Stimulated activated CD4-positive, alpha-beta T cell treated with anti-CD3 and anti-CD28 coated beads, Interleukin-2, amount 100 ng/mL, for 24 hours (primary cell): ENCODE measurements at places on chromosomes 1 and 21.

DNA sequence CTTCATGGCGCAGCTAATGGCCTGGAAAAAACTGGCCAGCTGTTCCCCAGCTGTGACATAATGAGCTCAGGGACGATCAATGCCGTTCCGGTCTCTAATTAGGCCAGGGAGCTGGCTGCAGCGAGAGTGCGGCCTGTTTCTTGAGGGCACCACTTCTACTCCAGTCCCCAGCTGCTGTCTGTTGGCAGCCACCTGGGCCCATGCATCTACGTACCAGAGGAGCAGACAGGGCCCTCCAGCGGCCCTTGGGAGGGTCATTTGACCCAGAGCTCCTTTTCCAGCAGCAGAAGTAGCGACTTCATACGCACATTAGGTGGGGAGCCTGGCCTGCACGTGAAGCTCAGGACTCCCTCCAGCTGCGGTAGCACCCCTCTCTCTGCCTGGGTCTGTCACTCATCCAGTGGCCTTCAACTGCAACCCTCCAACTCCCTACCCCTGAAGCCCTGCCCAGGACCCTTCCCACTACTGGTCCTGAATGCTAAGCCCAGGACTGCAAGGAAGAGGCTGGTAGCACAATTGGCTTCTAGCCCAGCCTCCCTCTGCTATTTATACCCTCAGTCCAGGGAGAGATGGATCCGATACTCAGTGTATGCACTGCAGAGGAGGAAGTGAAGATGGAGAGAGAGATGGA, 9.1 kb upstream of the GPR61 start:
- no peak for DNase-seq

GRCh38 chr1:234495231-234495990, 16.4 kb upstream of the TARBP1 start:
- no peak for DNase-seq

DNA sequence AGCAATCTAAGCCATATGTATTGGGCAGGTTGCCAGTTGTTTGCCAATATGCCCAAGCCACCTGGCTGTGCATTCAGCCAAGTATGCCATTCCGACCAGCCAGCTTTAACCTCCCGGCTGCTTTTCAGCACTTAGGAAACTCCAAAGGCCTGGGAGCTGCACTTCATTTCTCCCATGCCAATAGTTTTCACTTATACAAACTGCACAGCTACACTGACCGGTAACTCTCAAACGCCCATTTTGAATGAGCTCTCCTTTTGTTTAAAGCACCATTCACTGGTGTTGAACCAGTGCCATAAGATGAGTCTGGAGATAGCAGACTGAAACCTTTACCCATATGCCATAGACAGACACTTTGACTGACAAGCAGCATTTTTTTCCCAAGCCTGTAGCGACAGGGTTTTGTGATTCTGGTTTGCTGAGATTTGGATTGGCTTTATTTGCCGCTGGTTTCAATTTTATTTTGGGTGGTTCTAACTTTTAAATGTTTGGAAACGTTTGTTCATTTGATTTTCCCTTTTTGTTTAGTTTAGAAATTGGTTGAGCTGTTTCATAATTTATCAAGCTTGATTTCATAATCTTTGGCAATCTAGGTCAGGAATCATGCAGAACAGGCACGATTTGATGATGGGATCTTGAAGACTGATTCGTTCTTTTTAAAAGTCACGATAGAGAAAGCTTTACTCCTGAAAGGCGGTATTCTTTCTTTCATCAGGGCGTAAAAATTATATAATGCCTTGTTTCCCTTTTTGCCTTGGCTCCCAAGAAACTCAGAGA, 144.6 kb downstream of the NFIA start:
- DNase-seq: no peak

DNA sequence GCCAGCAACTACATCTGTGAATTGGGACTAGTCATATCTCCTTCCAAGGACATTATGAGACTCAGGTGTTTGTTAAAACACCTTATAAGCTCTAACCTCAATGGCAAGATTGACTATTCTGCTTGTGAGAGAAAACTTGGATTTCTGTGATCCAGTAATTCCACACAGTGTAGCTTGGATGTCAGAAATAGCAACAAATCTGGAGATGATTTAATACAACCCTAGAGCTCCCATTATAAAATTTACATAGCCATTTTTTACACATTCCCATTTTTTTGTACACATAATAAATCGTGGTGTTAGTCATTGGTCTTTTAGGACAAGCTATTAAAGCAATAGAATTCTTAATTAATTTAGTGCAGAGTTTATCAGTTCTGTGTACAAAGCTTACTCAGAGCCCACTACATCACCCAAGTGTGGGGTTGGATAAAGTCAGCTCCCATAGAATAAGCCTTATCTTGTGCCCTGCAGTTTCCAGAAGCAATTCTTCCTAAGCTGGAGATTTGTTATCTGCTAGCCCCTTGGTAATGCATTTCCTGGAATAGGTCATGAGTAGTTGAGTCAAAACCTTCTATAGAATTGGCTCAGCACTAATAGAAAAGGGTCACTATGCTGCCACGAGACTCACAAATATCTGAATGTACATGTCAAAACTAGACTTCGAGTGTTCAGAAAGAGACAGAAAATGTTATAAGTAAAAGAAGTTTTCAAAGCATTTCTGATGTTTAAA, 434.0 kb upstream of the RUNX1 start:
- DNase-seq: no peak

DNA sequence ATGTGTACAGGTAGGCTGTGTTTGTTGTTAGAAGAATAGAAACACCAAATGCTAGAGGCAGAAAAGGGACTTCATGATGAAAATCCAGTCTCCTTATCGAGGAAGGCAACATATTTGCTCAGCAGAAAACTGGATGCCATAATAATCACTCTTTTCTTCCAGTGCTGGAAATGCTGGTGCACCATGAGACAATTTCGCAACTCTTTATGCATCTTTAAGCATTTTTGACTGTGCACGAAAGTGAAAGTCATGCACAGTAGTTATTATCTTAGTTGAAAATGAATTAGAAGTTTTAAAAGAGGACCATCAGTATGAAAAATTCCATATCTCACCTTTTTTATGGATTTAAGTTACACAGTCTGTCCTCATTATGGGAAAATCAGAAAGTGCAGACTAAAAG, 29.1 kb downstream of the SMYD2 start:
- DNase-seq: no peak

DNA sequence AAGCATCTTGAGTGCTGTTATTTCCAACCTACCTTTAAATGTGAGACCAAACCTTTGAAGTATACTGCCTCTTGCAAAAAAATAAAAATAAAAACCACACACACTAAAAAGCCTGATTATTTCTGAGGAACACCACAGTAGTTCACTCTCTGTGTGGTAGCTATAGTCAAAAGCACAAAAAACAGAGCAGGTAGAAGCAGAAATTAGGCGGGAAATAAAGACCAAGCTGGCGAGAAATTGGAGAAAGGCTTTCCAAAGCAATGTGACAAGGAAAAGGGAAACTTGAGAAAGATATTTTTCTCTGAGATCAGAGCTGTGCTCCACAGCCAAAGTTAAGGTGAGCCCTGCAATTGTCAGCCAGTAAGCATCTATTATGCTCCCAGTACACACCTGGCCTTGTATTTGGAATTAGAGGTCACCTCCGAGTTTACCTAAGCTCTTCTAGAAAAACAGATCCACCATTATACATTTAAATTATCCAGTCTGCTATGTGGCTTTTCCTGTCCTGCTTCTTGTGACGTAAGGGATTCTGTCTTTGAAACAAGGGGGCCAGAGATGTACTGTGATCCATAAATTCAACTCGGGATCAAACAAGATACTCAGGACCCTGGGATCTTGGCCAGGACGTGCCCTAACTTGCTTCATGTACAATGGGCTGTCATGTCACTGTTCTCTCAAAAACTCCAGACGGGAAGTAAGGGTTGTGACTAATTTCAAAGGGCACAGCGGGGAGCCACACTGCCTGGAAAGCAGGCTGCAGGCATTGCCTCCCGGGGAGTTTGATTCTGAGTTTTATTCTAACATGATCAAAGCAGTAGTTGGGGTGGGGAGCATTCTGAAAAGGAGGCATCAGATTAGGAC, 39.8 kb upstream of the RAB4A start:
- DNase-seq: no peak

- DNase-seq: no peak
These were observed 16.8 kb upstream of the HHAT start for GRCh38 chr1:210311726-210312493.

GRCh38 chr1:162003061-162003829, 20.4 kb downstream of the OLFML2B start:
- no peak for DNase-seq

- DNase-seq: no peak
These were observed 67.0 kb downstream of the CACHD1 start for GRCh38 chr1:64536836-64537490.

DNA sequence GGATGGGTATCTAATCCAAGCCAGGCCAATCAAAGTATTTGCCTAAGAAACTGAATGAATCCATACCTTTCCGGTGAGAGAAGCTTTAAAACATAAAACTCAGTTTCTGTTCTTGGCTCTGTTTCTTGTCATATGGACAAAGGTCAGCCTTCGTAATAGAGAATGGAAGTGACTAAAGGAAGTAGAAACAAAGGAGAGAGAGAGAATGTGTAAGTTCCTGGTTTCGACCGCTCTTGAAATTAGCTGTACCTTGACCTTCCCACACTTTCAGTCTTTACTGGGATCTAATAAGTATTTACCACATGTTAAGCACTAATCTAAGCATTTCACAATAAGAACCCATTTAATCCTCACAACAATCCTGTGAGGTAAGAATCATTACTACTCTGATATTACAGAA, 19.6 kb upstream of the CLCA4 start:
- DNase-seq: no peak

DNA sequence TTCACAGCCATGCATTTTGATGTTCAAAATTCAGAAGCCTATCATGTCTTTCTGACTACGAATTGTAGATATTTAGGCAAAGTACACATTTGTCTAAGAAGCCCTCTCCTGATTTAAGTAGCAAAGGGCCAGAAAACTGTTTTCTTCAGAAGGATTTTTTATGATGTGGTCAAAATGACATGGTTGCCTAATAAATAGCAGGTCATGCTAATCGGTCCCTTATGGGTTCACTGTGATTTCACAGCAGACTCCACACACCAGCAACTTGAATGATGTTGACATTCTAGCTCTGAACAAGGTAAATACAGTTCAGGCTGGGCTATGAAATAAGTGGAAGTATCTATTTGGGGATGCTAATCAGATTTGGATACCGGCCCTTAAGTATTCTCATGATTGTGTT, 178.7 kb upstream of the DPYD start:
- no peak for DNase-seq

DNA sequence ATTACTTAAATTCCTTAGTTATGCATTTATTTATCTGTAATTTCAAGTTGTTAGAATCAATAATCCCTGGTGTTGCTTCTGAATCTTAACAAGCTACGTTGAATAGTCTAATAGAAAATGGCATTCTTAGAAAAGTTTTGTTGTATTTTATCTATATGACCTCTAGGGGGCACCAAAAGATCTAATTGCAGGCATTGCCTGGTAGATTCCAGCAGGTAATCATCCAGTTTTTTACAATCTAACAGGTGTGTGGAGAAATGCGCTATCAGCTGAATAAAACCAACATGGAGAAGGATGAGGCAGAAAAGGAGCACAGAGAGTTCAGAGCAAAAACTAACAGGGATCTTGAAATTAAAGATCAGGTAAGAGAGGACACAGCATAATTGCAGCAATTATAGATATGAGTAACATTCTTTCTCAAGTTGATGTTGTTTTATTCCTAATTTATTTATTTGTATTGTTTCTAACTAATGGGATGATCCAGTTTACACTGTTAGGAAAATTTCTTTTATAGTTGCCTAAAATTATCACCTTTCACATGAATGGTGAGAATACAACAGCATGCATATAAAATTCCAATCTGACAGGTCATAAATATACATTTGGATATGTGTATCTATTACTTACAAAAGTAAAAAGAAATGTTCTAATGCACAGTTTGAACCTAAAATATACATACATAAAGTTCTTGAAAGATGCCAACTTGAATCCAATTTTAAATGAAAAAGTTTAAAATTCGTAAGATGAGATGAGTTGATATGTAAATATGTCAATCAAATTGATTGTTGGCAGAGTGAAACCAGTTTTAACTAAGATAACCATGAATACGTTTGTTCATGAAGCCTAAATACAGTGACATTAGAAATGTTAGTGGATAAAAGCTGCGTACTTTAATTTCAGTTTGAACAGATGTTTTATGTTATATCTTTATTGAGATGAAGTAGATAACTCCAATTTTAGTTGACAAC, 88.4 kb downstream of the SDCCAG8 start:
- DNase-seq: no peak

GRCh38 chr1:59404796-59405195, 107.9 kb downstream of the FGGY start:
- DNase-seq: no peak

GRCh38 chr1:20401405-20402010, 84.5 kb downstream of the CAMK2N1 start:
- DNase-seq: no peak

DNA sequence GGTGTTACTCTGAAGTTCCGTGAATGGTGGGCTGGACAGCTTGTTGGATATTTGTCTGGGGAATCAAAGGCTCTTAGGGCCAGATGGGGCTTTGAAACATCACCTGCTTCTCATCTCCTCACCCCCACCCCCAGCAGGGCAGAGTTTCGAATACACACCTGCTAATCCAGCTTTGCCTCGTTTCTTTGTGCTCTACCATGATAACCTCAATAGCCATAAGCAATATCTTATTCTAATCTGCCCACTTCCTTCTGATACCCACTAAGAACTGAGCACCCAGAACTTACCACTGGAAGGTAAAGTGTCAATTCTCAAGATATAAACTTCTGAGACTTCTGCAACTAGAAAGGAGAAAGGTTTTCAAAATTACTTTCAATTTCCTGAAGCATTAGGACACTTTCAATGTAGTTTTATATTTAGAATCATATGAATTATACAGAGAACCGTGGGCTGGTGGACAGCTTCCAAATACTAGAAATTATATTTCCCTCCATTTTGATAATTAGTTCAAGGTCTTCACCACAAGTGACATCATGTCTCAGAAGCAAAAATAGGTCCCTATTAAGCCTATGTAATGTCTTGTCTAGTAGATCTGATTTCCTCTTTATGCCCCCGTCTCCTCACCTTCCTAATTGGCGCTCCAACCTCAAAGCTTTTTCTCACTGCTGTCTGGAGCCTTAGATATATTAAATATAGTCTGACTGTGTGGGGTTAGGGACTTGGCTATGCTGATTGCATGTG, 64.4 kb upstream of the NEK2 start:
- DNase-seq: no peak

DNA sequence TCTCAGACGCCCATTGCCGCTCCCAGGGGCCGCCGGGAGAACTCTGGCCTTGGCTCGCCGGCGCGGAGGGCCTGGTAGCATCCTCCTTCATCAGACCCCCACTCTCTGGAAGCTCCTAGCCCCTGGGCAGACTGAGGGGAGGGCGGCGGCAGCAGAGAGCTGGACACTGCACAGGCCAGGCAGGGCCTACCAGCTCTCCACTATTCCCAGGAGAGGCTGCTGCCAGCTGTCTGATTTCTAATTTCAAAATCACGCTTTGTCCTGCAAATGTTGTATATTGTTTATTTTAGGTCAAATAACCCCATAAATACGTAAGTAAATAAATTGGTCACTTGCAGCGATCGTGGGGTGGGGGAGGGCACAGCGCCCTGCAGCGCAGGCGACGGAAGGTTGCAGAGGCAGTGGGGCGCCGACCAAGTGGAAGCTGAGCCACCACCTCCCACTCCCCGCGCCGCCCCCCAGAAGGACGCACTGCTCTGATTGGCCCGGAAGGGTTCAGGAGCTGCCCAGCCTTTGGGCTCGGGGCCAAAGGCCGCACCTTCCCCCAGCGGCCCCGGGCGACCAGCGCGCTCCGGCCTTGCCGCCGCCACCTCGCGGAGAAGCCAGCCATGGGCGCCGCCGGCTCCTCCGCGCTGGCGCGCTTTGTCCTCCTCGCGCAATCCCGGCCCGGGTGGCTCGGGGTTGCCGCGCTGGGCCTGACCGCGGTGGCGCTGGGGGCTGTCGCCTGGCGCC, at the start of gene MTARC1:
TSS of gene MTARC1 (plus strand) at position 577 of the 732 bp plus-strand sequence. CDS start at position 609, 32 bp downstream.
- peak; percentile 20 for DNase-seq
